GDM1 (cell line): ENCODE measurements at places on chromosomes 3 and 15.

DNA sequence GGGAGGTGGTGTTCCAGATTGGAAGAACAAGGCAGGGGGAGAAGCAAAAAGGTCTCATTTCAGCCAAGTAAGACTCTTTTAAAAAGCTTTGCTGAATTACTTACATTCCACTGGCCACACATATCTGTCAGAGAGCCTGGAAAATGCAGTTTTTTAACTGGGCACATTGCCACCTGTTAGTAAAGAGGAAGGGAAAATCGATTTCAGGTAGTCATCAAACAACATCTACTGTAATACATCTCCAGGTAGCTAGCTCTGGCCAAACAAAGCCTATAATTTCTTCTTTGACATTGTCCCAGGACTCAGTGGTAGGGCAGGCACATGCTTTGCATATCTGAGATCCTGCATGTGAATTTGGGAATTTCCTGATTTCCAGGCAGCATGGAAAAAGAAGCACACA, 480.7 kb upstream of the SUCLG2 start:
- DNase-seq = no peak

GRCh38 chr3:47485812-47486211, 10.1 kb upstream of the SCAP start:
- no peak for DNase-seq

DNA sequence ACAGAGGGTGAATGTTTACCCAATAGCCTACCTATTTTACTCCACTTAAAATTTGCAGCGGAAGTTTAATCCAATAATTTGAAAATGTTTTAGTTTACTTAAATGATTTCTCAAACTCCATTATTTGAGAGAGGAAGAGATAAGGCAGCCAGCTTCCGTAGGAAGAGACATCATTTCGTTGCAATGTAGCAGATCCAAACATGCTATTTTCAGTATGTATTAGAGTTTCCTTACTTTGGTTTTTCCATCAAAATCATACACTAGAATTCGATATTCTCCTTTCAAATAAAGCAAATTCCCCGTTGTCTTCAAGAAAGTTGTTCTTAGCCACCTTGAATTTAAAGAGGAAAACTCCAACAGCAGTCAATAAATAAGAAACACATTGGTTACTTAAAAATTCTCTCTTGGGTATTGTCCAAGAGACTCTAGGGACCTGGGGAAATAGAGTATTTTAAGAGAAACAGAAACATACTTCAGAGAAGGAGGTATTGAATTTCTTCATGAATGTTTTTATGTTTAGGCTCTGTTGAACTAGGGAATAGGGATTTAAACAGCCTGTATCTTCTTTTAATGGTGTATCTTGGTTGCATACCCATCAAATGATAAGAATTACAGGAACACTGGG, 324.5 kb upstream of the GBE1 start:
- no peak for DNase-seq

DNA sequence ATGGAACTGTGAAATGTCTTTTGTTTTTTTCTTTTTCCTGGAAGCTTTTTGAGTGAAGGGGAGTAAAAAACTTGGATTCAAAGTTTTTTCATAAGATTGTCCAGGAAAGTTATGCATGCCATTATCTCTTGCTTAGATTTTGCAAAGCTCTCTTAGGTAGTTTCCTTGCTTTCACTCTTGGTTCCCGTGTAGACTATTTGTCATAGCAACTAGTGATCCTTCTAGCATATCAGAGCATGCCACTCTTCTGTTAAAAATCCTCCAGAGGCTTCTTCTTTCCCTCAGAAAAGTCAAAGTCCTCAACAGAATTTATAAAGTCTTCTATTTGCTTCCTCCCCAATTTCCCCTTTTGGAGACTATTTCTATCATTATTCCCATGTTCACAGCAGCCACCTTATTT, 21.1 kb downstream of the GTF2E1 start:
- no peak for DNase-seq

DNA sequence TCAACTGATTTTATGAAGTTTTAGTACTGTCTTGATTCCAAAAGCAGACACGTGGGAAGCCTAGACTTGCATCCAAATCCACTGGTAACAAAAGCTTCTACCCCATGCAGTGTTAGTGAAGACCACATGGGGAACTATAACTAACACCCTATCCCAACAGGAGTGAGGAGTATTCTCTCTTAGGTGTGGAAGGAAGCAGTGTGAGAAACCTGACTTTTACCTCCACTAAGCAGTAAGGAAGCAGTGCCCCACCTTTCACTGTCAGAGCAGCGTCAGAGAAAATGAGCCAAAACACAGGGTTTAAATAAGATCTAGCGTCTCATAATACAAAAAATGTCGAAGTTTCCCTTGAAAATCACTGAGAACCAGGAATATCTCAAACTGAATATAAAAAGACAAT, 60.5 kb downstream of the DLG1 start:
- DNase-seq = no peak

DNA sequence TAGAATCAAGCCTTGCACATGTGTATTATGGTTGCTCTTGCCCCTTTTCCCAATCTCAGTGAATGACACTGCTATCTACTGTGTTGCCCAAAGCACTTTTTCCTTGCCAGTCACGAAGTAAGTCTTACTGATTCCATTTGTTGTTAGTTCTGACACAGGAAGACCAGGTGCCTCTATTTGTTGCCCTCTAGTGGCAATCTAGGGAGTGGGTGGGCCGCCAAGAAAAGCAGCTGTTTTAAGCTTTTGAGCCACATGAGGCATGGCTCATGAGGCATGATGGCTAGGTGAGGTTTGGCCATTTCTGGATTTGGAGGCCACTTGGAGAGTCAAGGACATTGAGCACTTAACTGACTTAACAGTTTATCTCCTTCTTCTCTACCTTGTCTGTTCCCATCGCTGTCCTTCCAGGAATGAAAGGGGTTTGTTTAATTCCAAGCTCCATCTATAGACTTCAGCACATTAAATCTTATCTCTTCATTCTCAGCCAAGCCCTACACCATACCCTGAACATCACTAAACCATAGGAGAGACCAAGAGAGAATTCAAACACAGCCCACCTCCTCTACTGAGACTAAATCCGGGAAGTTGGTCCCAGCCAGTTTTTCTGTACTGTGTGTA, 103.1 kb downstream of the HCN4 start:
- no peak for DNase-seq

DNA sequence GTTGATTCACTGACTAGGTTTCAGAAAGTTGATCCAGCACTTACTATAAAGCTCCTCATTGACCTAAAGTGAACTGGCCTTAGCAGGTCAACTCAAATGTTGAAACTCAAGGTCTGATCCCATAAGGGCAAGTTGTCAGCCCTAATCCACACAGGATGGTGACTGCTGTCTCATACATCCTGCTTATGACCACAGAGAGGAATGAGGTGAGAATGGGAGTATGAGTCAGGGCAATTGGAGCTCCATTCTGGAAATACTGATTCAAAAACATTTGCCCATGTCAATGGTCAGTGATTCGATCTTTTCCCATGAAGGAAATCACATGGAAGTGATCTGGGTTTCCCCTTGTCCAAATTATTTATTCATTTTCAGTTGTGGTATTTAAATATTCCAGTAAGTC, 78.7 kb downstream of the ZNF385D start:
- DNase-seq = no peak

DNA sequence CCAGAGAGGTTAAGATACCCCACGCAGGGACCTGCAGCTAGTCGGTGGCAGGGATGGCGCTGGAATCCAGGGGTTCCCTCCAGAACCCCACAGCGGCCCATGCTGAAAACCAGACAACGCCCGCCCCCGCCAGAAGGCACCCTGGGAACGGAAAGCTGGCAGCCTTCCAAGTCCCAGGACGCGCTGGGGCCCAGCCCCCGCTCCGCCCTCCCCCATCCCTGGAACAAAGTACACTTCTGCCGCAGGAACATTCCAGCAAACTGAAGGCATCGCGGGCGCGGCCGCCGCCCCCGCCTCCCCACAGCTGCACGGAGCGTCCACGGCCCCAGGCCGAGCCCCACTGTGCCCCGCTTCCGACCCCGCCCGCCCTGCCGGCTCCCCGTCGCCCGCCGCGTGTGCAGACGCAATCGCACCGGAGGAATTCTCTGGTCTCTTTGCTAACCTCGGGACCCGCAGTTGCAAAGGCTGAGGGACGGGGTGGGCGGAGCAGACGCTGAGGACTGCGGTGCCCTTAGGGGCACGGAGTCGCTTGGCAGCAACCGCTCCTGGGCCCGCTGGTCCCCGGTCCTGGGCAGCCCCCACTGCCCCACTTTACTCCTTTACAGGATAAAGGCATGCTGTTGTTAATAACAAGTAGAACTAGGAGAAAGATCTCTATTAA, 44.8 kb upstream of the RNU6-1 start:
- DNase-seq = no peak

DNA sequence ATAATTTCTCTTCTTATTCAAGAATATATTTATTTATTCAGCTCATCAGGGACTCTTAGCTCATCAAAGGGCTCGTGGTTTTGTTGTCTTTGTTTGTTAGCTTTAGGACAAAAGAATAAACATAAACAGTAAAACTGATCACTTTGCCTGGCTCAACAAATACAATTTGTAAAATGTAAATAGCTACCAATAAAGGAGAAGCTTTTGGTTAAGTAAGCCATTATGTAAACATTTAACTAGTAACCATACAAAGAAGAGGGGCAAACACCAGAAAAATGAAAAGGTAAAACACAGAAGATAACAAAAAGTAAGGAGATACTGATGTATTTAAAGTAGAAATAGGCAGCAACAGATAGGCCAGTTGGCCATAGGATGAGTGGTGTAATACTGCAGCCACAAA, 761.7 kb downstream of the ROBO1 start:
- no peak for DNase-seq
